Posterior vena cava (tissue), 2 donors: ENCODE measurements at places on chromosomes 5 and 9.

DNA sequence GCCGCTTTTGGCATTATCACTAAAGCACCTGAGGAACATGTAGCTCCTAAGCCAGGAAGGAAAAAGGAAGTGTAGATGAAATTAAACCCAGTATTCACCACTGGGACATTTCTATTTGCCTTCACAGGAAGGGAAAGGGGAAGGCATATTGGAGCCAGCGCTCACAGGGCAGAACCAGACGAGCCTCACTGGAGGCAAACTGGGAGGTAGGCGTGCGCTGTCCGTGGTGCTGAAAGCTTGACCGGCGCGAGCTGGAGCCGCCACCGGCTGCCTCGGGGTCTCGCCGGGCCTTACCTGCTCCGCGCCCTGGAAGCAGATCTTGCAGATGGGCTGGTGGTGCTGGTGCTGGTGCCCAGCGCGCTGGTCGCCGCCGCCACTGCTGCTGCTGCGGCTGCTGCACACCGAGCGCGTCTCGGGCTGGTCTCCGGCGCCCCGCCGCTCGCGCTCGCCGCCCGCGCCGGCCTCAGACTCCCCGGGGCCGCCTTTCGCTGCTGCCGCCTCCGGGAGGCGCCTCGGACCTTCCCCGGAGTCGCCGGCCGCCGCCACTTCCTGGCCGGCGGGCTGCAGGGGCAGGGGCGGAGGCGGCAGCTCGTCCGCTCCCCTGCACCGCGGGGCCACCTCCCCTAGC is 732 bp downstream of the MARCHF11 start:
- peak; percentile 84 for DNase-seq

DNA sequence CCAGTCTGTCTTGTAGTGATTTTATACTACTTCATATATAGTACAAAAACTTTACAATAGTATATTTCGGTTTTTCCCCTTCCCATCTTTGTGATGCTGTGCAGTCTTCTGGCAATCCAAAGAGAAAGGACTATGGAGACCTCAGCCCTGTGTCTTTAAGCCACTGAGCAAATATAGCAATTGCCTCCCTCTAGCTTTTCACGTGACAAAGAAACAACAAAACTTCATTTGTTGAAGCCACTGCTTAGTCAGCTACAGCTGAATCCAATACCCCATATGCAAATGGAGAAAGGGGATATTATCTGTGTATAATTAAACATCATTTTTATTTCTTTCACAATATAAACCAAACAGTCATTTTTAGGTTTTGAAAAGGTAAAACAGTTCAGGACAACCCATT is 142.8 kb upstream of the STK32A start:
- no peak for DNase-seq

- no peak for DNase-seq
Measured at GRCh38 chr5:161414037-161414436, 132.5 kb downstream of the GABRB2 start.

GRCh38 chr5:163846512-163846911 is 341.1 kb downstream of the MAT2B start:
- no peak for DNase-seq

DNA sequence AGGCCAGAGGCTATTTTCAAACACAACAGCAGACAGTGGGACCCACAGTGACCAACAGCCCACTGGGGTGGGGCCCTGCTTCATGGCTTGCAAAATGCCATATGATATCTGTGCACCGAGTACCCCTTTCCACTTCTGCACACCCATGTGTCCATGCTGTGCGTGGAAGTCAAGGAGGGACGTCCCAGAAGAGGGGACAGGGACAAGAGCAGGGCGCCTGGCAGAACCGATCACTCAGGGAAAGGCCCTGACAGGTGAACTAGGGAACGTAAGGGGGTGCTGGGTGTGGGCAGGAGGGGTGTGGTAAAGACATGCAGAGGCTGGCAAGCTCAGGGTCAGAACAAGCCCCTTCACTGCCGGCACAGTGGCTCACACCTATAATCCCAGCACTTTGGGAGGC is 7.6 kb upstream of the TTLL11 start:
- DNase-seq = no peak

- no peak for DNase-seq
Measured at GRCh38 chr5:53590759-53591158, 30.3 kb downstream of the NDUFS4 start.

DNA sequence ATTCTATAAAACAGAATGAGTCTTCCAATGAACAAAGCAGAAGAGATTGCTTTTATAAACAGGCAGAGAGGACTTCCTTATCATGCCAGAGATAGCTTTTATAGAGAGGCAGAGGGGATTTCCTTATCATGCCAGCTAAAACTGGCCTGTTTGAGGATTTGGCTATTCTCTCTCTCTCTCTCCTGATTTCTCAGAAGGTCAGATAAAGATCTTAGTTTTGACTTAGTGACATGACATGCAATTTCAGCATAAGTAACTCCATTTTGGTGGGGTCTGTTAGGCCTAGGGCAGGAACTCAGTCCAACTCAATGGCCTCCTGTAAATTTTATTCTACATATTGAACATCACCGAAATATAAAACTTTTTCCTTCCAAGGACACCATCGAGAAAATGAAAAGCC is 31.5 kb upstream of the DENND4C start:
- no peak for DNase-seq

- DNase-seq = no peak
Measured at GRCh38 chr5:11584017-11584416, 320.2 kb downstream of the CTNND2 start.

DNA sequence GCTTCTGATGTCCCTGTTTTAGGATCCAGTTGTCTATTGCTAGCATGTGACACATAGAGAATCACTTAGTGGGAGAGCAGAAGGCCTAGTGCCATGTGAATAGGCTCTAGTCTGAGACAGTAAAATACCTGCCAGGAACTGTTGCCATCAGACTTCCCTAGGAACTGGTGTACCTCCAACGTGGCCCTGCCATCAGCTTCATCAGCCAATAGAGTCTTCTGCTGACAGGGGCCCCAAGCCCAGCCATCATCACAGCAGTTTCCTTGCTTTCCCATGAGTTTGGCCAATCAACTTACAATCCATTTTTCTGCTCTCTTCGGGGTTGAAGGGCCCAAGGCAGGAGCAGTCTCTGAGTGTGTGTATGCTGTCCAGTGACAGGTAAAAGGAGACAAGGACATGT is 128.4 kb upstream of the ADRA1B start:
- no peak for DNase-seq

DNA sequence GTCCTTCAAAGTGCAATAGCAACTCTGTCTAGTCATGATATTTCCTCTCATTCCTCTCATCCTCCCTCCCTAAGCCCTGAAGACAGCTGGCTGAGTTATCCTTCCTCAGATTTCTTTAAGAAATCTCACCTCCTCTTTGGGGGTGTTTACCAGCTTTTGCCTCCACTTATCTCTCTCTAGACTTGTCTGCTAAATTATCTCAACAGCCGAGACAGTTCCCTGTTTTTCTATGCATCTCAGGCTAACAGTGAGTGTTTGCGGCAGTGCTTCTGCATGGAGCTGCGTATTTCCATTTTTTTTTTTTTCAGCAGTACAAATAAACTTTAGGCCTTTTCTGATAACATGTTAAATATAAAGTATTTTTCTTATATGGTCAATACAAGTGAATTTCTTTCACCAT is 20.9 kb downstream of the KCTD16 start:
- DNase-seq = no peak

- peak; percentile 81 for DNase-seq
Measured at GRCh38 chr9:134065612-134066419, 2.0 kb downstream of the BRD3 start.

DNA sequence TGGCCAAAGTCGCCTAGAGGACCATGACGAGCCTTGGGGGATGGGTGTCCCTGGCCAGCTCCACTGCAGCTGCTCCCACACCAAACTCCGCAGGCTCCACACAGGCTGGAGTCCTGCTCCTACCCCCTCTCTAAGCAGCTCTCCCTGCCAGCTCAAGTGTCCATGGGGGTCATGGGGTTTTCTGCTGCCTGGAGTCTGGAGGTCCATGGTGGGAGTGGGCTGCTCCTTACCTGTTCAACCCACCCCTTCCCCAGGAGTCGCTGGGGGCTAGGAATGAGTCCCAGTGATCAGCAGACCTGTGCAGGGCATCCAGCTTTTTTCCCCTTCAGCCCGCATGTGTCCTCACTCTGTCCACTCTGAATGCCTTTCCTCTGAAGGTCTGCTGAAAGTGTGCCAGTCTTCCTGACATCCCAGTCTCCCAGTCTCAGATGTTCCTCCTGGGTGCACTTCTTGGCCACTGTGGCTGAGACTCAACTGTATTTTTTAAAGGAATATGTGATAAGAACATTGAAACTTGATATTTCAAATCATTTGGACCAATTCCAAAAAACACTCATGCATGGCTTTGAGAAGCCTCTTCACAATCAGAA is 261.3 kb upstream of the ANKH start:
- DNase-seq = no peak

- DNase-seq = no peak
Measured at GRCh38 chr9:20442461-20443319, 179.6 kb downstream of the MLLT3 start.

DNA sequence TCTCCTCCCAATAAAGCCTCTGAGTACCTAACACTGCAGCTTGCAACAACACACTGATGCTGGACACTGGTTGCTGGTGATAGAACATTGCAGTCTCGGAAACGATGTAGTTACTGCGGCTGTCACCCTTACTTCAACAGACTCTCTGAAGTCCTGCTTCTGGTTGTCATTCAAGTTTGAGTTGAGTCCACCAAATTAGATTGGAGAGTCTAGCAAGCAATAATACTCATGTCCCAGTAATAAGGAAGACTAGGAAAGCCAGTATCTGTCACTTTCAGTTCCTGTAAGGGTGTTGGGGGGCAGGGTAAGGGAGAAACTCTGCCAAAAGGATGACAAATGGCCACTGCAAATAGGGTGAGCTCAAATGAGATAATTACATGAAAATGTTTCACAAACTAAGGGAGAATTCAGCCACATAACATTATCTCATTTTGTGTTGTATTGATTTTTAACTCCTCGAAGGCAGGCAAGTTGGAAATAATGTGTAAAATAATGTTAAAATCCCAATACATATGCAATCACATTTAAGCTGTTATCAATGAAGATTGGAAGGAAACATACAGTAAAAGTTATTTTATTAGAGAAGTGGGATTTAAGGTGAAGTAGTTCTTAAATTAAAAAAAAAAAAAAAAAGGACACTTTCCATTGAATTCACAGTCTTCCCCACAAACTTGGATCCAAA is 849 bp upstream of the IFT74 start:
- DNase-seq = no peak

DNA sequence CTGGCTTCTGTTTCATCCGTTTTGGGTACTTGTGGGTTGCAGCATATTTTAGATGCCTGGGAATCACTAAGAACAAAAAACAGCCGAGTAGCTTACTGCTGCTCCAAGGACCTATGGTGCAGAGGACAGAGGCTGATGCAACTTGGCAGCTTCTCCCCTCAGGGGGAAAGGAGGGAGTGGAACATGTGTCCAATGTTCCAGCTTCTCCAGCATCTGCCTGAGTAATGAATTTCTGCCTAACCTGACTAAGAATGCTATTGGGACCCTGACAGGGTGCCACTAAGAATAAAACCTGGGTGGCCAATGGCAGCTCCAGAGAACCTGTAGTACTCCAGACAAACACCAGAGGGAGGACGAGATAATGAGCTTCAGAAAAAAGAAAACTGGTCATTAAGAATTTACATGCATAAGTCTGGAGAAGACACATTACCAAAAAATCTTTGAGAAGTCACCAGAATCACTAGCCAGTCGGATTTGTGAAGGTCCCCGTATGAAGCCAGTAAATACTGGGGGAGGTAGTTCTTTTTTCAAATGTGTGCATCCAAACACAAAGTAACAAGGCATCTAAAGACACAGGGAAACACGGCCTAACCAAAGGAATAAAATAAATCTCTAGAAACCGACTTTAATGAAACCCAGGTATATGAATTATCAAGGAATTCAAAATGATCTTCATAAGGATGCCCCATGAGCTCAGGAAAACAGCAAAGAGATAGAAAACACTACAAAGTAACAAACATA is 293.5 kb downstream of the HINT1 start:
- no peak for DNase-seq

- no peak for DNase-seq
Measured at GRCh38 chr9:127735530-127736185, 564 bp upstream of the TOR2A start.

DNA sequence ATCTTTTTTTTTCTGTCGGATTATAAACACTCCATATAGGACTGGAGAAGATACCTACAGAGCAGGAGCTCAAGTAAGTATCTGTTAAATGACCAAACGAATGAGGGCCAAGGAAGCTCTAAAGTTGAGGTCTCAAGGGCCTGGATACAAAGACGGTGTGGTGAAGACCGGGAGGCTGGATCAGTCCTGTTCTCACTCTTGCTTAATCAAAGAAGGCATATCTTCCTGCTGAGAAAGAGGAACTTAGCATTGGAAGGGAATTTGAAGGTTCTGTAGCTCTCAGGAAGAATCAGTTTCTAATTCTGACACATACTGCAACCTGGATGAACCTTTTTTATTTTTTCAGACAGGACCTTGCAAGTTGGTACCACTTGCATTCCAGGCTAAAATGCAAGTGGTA is 28.3 kb upstream of the PAX5 start:
- no peak for DNase-seq

DNA sequence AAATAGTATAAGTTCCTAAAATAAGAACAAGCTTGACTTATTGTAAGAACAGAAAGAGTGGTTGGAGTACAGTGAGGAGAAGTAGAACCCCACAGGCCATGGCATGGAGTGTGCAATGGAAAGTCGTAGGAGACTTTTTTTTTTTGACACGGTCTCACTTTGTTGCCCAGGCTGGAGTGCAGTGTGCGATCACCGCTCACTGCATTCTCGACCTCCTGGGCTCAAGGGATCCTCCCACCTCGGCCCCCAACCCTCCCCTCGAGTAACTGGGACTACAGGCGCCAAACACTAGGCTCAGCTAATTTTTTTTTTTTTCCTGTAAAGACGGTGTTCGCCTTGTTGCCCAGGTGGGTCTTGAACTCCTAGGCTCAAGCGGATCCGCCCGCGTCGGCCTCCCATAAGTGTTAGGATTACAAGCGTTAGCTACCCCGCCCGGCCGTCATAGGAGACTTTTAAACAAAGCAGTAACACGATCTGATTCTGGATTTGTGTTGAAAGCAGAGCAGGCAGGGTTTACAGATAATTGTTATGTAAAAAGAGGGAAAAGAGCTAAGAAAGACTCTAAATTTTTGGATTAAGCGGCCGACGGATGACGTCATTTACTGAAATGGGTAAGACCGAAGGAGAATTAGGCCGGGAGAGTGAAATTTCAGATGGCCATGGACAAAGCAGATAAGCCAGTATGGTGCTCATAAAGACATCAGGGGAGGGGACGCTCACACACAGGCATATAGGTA is 752 bp downstream of the TSTD2 start:
- peak; percentile 87 for DNase-seq
